ENCODE measurements at places on chromosomes 16 and 17. TPM values are rescaled to one million over a fixed set of nuclear protein-coding genes. Genes with fewer than 3 reads are reported as not detected.

DNA sequence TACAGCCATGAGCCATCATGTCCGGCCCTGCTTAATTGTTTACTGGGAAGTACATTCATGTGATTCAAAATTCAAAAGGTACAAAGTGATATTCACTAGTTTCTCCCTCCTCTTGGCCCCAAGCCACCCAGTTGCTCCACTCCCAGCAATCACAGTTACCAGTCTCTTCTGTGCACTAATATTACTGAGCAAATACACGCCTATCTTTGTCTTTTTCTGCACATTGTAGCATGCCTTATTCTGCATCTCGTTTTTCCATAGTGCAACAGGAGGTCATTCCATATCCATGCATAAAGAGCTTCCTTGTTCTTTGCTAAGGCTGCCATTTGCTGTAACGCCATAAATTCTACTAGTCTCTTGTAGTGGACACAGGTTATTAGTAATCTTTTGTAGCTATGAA lies 2.2 kb upstream of the ALOX15 start:
- no peak for DNase-seq

TNFRSF13B gene
- total RNA-seq: not detected

DNA sequence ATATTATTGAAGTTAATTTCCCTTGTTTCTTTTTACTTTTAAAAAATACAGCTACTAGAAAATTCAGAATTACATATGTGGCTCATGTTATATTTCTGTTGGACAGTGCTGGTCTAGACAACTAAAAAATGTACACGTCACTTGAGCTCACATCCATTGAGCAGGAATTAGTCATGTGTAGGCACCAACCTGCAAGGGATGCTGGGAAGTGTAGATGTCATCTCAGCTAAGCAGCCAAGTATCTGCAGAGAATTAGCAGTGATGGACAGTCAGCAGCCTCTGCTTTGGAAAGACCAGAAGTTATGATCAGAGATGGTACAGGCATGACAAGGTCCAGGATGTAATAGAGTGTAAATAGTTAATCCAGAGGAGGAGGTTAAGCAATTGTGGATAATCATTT lies 87.1 kb upstream of the HS3ST2 start:
- no peak for DNase-seq

GRCh38 chr17:42378959-42379594 lies 9.2 kb downstream of the STAT3 start:
- no peak for DNase-seq

- DNase-seq: no peak
Measured at GRCh38 chr16:14017886-14018285, 53.2 kb upstream of the MRTFB start.

IL4R gene
- total RNA-seq: 36.3 TPM

DNA sequence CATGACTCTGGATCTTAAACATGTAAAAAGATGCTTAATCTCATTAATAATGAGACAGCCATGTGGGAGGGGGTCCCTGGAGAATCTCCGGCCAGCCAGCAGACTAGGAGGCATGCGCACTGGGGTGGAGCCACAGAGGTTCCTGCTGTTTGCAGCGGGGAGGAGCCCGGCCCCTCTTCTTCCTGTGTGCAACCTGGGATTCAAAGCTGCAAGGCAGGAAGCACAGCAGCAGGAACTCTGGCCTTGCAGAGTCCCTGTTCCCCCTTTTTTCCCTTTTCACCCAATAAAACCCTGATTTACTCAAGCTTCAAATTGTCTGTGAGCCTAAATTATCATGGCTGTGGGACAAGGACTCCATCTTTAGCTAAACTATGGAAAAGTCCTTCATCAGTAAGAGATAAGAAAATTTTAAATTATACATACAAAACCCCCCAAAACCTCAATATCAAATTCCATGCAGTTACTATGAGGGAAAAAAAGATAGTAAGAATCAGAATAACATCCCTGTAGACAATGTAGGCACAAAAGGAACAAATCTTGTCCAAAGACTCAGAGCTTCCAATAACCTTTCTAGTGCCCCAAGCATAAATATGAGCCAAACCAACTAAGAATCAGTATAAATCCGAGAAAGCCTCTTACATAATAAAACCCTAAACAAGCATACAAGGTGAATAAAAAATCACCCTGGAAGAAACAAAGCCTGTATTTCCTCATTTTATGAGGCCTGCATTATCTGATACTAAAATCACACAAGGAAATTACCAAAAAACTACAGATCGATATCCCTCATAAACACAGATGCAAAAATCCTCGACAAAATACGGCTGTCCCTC lies 12.1 kb downstream of the CFDP1 start:
- peak; percentile 30 for DNase-seq

DNA sequence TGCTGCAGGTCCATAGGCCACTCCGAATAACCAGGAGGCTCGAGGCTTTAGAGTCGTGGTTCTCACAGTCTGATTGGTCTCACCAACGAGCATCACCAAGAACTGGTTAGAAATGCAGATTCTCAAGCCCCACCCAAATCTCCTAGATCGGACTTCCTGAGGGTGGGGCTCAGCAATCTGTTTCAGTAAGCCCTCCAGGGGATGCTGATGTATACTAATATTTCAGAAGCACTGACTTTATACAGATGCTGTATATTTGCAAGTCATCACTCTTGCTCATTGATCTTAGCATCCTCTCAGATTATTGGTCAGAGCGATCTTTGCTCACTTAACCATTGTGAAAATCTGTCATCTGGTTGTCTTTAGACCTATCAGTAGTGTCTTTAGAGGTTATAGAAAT lies 4.4 kb upstream of the VAC14 start:
- no peak for DNase-seq

DNA sequence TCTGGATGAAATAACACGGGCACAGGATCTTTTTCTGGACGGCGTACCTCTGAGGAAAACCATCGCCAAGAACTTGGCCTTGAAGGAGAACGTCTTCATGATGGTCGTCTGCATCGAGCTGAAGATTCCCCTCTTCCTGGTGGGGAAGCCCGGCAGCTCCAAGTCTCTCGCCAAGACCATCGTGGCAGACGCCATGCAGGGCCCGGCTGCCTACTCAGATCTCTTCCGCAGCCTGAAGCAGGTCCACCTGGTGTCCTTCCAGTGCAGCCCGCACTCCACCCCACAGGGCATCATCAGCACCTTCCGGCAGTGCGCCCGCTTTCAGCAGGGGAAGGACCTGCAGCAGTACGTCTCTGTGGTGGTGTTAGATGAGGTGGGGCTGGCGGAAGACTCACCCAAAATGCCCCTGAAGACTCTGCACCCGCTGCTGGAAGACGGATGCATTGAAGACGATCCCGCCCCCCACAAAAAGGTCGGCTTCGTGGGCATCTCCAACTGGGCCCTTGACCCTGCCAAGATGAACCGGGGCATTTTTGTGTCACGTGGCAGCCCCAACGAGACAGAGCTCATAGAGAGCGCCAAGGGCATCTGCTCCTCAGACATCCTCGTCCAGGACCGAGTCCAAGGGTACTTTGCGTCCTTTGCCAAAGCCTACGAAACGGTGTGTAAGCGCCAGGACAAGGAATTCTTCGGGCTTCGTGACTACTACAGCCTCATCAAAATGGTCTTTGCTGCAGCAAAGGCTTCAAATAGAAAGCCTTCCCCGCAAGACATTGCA lies 68.3 kb upstream of the ENDOV start:
- DNase-seq: no peak

ENPP7 gene
- not detected for total RNA-seq

DNA sequence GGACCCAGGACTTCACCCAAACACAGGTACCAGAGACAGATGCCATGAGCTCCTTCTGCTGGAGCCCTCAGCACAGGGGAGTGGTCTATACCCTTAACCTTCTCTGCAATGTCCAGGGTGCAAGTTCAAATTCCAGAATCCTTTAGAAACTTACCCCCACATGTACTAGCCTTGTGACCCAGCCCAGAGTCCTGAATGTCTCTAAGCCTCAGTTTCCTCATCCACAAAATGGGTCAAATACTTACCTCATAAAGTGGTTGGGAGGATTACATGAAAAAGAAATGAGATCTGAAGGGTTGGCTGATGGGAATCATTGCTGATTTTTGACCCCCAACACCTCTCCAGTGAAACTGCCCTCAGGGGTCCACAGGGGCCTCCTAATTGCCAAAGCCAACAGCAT lies 21.7 kb downstream of the COTL1 start:
- no peak for DNase-seq

DNA sequence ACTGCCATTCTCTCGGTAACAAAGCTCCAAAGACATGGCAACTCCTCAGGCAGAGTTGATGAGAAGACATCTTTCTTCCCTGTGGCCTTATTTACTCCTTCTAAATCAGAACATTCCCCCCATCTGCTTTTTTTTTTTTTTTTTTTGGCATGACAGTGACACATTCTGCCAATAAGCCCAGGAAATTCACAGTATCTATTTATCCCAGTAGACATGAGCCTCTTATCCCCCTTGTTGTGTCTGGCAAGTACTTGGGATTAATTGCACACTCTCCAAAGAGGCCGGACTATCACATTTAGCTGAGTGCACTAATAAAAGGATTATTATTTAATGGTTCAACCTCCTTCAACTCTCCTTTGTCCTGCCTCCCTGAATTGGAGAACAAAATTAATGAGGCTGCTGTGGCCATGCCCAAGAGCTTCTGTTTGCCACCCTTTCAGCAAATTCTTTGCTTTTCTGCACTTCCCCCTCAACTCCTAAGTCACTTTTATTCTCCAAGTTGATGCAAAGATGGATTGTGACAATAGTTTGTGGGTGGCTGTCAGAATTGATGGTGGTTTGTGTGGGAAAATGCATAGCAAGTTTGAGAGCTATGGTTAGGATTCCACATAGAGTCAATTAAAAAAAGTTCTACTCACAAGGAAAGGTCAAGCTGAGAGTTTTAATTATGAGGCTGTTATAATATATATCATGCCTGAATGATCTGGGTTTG lies 47.2 kb downstream of the GPR139 start:
- DNase-seq: no peak

DNA sequence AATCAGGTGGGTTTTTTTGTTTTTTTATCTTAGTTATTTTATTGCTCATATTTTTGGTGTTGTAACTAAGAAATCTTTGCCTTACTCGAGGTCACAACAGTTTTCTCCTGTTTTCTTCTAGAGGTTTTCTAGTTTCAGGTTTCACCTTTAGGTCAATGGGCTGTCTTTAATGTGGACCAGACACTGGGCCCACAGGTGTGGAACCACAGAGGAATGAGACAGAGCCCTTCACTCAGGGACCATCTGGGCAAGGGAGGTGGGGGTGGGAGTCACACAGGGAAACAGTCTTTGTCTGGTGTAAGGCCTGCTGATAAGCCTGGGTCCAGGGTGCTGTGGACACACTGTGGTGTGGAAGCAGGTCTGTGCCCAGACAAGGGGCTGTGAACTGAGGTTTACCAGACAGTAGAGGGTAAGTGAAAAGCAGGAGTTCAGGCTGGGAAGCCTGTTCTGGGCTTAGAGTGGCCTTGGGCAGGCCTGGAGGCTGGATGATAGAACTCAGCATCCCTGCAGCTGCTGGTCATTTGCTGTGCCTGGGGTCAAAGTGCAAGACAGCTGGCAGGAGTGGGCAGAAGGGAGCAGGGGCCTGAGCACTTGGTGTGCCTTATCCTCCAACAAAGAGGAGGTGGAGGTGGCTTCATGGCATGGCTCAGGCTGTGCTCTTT lies 75.6 kb downstream of the SPECC1 start:
- no peak for DNase-seq

GRCh38 chr16:50153596-50154419 lies 702 bp downstream of the TENT4B start:
- peak; percentile 16 for DNase-seq

DNA sequence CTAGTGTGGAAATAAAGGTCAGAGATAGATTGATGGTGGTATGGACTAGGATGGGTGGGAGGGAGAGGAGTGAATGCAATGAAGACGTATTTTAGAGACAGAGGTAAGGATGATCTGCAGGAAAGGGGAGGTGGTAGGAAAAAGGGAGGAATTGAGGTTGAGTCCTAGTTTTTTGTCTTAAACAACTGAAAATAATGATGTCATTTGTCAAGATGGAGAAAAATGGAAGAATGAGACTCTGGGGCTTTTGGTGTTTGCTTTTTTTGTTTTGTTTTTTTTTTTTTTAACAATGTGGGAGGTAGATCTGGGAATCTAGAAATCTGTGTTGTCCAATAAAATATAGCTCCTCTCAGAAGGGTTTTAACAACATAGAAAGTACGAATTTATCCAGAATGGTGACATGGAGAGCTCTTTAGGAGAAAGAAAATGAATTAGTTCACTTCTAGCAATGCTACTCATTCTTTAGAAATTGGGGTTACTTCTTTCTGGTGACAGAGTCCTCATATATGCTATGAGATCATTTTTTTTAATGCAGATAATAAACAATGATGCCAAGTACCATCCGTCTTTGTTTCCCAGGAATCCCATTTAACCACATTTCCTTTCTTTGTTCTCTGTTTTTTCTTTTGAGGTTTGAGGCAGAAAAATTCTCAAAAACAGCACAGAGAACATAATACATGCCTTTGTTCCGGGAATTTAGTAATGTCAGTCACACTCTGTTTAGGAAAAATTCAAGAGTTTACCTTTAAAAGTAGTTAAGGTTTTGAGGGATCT lies 225.3 kb upstream of the COX10 start:
- DNase-seq: no peak

- no peak for DNase-seq
Measured at GRCh38 chr17:56914581-56915273, 878 bp upstream of the TRIM25 start.

- DNase-seq: no peak
Measured at GRCh38 chr17:37177254-37177870, 198.4 kb upstream of the C17orf78 start.

PDILT gene
- total RNA-seq: not detected

NUBP1 gene
- 15.9 TPM for total RNA-seq

- DNase-seq: no peak
Measured at GRCh38 chr16:24537474-24538337, 1.7 kb upstream of the RBBP6 start.

- no peak for DNase-seq
Measured at GRCh38 chr16:56289862-56290261, 98.6 kb downstream of the GNAO1 start.

GRCh38 chr16:79632289-79632688 lies 31.8 kb upstream of the MAF start:
- DNase-seq: no peak

ACSM2A gene
- not detected for total RNA-seq

GRCh38 chr16:72786606-72787005 lies 261.3 kb downstream of the ZFHX3 start:
- DNase-seq: no peak

MT1A gene
- 18.8 TPM for total RNA-seq

DNA sequence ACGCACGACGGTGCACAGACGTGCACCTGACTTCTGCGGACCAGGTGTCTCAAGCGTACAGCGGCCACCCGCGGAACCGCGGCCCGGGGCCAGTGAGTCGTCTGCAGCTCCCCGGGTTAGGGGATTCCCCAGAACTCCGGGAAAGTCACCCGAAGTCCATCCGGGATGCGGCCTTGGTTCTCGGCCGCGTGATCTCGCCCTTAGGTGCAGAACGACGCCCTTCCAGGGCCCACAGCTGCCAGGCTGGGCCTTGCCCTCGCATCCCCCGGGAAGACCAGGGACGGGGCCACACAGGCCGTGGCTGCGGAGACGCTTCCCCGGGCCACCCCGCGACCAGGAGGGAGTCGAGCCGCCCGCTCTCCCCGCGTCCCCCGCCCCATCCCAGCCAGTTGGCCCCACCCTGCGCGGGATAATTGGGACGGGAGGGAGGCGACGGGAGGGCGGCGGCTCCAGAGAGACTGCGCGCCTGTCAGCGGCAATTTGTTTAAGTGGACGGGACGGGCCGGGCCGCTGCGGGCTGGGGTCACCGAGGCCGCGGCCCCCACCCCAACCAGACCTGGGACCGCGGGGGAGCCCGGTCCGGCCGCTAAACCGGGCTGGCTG lies 3.6 kb upstream of the TBX2 start:
- DNase-seq: no peak

All from tibial nerve (tissue), 4 donors.